ENCODE measurements at places on chromosomes 3 and 15.

- DNase-seq, result no peak
Measured at GRCh38 chr15:82655606-82656005, 8.4 kb upstream of the CPEB1 start.

- DNase-seq, result no peak
Measured at GRCh38 chr3:171677706-171678105, 132.6 kb downstream of the PLD1 start.

- DNase-seq, result no peak
Measured at GRCh38 chr15:25778161-25778560, 85.0 kb downstream of the ATP10A start.

GRCh38 chr3:81549388-81549787 is 212.1 kb downstream of the GBE1 start:
- no peak for DNase-seq

GRCh38 chr3:127978636-127979035 is 63.6 kb downstream of the KBTBD12 start:
- DNase-seq, result no peak

DNA sequence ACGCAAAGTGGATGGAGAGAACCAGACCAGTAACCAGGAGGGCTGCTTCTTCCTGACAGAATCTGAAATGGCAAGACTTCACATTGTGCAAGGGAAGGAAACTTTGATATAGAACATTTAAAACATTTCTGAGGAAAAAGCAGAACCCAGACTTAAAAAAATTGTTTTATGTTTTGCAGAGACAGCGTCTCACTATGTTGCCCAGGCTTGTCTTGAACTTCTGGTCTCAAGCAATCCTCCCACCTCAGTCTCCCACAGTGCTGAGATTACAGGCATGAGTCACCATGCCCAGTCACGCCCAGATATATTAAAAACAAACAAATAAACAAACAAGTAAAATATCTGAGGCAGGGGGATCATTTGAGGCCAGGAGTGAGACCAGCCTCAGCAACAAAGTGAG is 46.2 kb downstream of the CRTAP start:
- no peak for DNase-seq

DNA sequence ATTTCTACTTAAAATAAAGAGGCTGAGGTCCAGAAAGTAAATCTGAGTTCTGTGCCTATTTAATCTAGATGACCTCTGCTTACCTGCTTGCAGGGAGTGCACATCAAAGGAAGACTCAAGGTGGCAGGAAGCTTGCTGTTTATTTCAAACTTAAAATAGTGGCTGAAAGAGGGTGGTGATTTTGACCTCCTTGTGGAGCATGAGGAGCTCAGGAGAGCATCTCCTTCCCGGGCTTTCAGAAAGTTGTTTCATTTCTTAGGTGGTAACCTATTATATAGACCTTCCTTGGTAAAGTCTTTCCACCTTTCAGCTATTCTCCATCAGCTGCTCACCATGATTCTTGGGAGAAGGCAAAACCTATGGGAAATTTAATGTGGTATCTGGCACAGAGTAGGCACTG is 494 bp downstream of the GCSAM start:
- no peak for DNase-seq

- no peak for DNase-seq
Measured at GRCh38 chr3:171108066-171108465, 81.5 kb upstream of the SLC2A2 start.

- no peak for DNase-seq
Measured at GRCh38 chr3:188369526-188369925, 215.6 kb downstream of the LPP start.

DNA sequence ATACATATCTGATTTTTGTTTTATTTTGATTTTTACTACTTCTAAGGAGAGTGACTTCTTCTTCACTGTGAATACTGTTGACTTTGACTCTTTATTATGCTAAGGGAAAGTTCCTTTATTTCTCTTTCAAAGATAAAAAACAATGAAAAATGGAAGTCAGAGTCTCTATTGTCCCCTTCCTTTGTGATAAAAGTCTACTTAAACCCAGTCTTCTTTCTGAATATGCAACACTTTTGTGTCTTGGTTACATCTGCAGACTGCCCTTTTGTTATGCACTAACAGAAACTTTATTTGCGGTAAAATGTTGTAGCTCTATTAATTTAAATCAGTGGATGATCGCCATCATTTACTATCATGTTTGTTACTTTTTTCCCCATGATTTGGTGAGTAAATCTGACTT is 13.2 kb downstream of the PARP15 start:
- DNase-seq, result no peak

GRCh38 chr15:61084472-61084871 is 144.6 kb downstream of the RORA start:
- no peak for DNase-seq

GRCh38 chr15:74208901-74209559 is 6.4 kb upstream of the STRA6 start:
- no peak for DNase-seq

GRCh38 chr3:59334585-59334984 is 284.8 kb upstream of the CFAP20DC start:
- DNase-seq, result no peak

GRCh38 chr3:154085799-154086198 is 35.4 kb upstream of the ARHGEF26 start:
- no peak for DNase-seq

DNA sequence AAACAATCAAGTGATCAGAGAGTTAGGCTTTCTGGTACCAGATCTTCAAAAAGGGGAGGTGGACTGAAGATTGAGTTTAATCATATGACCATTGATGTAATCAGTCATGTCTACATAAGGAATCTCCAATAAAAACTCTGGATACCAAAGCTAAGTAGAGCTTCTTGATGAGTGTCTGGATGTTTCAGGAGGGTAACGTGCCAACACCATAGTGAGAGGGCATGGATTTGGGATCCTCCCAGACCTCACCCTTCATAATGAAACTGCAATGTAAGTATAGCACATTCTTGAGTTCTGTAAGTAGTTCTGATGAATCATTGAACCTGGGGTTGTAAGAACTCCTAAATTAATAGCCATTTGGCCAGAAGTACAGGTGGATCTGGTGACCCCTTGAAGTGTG is 21.3 kb downstream of the PGPEP1L start:
- no peak for DNase-seq

- no peak for DNase-seq
Measured at GRCh38 chr3:129615751-129616281, 9.3 kb upstream of the PLXND1 start.

DNA sequence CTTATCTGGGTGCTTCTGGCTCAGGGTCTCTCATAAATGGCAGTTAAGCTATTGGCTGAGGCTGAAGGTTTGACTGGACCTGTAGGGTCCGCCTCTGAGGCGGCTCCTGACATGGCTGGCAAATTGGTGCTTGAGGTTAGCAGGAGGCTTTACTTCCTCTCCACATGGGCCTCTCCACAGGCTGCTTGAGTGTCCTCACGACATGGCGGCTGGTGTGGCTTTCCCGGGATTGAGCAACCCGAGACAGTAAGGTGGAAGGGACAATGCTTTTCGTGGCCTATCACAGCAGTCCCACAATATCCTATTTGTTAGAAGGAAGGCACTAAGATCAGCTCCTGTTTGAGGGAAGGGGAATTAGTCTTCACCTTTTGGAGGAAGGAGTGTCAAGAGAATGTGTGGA is 267.3 kb upstream of the LRRFIP2 start:
- DNase-seq, result no peak

GRCh38 chr3:72614394-72615074 is 233.7 kb downstream of the SHQ1 start:
- no peak for DNase-seq

GRCh38 chr3:105364128-105364527 is 2.6 kb upstream of the ALCAM start:
- peak; percentile 54 for DNase-seq

- DNase-seq, result no peak
Measured at GRCh38 chr15:51924156-51925068, 47.2 kb downstream of the LEO1 start.

- no peak for DNase-seq
Measured at GRCh38 chr3:45496555-45496954, 98.0 kb upstream of the LIMD1 start.

GRCh38 chr3:141998669-141999290 is 122.3 kb downstream of the ATP1B3 start:
- DNase-seq, result no peak

DNA sequence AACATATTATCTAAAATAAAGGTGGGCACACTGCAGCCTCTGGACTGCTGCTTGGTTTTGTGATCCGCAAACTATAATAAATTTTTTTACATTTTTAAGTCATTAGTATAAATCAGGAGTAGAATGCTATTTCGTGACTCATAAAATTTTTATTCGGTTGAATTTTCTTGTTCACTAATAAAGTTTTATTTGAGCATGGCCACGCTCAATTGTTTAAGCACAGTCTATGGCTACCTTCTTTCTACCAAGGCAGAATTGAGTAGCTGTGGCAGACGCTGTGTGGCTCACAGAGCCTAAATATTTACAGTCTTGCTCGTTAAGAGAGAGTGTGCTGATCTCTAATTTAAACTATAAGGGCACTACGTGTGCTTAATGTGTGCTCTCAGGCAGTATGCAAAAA is 28.9 kb downstream of the ROBO2 start:
- DNase-seq, result no peak

- DNase-seq, result peak; percentile 84
Measured at GRCh38 chr3:123749711-123750110, 134.4 kb downstream of the MYLK start.

DNA sequence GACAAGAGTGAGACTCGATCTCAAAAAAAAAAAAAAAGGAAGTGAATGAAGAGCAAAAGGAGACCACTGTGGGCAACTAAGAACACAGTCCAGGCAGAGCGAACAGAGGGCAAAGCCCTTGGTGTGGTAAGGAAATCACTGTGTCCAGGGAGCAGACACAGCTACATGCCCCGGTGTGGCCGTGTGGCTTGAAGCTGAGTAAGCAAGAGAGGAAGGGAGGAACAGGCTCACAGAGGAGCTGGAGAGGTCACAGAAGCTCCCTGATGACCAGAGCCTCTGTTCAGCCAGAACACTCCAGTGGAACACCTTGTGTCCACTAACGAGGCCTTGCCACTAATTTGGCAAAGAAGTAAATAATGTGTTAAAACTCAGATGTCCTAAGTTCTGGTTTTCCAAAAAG is 60.6 kb upstream of the GATA2 start:
- DNase-seq, result no peak

DNA sequence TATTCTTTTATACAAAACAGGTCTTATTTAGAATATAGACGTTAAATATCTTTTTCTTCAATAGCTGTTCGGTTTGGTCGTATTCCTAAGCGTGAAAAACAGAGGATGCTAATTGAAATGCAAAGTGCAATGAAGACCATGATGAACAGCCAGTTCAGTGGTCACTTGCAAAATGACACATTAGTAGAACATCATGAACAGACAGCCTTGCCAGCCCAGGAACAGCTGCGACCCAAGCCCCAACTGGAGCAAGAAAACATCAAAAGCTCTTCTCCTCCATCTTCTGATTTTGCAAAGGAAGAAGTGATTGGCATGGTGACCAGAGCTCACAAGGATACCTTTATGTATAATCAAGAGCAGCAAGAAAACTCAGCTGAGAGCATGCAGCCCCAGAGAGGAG is 16.8 kb downstream of the NR1D2 start:
- DNase-seq, result no peak

DNA sequence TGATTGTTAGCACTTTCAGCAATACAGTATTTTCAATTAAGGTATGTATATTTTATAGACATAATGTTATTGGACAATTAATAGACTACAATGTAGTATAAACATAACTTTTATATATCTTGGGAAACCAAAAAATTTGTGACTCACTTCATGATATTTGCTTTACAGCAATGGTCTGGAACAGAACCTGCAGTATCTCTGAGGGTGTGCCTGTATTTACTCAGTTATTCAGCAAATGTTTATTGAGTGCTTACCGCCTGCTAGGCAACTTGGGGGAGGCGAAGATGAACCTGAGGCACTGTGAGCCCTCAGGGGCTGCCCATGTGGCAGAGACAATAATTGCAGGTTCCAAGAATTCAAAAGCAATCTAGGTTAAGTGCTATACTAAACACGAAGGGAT is 144.8 kb downstream of the GABRB3 start:
- no peak for DNase-seq

DNA sequence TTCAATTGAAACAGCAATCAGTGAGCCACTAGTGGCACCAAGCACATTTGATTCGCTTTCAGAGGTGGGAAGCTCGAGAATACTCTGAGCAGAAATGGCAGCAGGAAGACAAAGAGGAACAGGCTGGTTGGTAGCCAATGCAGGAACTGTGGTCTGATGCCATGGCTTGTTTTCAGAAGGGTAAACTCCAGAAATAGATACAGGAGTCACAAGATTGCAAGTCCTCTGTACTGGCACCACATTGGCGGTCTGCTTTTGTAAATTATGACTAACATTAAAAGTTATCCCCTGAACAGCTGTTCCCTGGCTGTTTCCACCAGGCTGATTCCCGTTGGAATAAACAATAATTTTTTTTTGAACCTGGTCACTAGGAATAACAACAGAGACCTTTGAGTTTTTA is 35.5 kb downstream of the USF3 start:
- DNase-seq, result no peak

DNA sequence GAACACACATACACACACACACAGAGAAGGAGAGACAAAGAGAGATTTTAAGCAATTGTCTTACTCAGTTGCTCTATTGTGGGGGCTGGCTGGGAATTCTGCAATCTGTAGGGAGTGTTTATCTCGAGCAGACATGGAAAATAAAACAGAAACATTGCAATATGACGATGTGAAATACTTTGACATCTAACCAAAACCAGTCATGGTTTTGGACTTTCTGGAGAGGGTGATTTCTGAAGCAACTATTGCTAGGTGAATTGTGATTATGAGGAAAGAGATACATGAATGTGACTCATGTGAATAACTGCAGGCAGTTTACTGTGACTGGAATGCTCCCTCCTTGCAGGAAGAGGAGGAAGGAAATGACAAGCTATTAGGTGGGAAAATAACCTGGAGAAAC is 12.3 kb upstream of the PHLDB2 start:
- DNase-seq, result no peak

DNA sequence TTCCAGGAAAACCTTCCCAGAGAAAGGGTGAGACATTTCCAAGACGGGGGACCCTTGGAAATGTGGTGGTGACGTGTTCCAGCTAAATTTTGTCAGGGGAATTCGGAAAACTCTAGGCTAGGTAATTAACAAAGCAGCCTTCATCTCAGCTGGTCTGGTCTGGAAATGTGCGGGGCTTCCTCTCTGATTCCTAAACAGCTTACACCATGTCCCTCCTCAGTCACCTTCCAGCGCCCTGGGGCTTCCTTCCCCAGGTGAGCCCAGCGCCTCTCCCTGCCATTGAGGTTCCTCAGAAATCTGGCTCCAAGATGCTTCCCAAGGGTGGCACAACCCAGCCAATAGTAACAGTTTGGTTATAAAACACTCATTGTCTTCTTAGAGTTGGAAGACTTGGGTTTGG is 571 bp downstream of the ACAD9 start:
- no peak for DNase-seq

- DNase-seq, result peak; percentile 53
Measured at GRCh38 chr3:183185696-183186095, 23.2 kb upstream of the LAMP3 start.

DNA sequence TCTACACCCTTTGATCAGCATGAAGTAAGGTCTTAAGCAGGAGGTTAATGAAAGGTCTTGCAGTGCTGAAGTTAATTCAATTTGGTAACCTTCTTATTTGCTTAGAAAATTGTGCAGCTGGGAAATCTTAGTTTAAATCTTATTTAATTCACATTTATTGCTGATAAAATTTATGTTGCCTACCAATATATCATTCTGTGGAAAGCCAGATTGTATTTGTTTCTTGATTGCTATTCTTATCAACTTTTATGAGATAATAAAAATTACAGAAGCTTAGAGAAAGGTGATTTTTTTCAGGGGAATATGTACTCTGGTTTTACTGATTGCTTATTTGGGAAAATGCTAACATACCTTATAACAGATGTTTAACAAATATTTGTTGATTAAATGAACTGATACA is 64.0 kb upstream of the PAQR5 start:
- no peak for DNase-seq

Measured in amniotic stem cell (primary cell).